ENCODE measurements at places on chromosomes 3 and 15. TPM values are rescaled to one million over a fixed set of nuclear protein-coding genes. Genes with fewer than 3 reads are reported as not detected.

Gene USP19
- 66.8 TPM for total RNA-seq

Gene PCSK6
- 2.3 TPM for total RNA-seq

Gene PAQR9
- total RNA-seq: not detected

Gene KLF15
- total RNA-seq: not detected
